ENCODE measurements at places on chromosomes 5 and 9. TPM values are rescaled to one million over a fixed set of nuclear protein-coding genes. Genes with fewer than 3 reads are reported as not detected.

MAN2A1 gene
- 57.7 TPM for total RNA-seq

ZNF454 gene
- 2.2 TPM for total RNA-seq

FAM78A gene
- 4.0 TPM for total RNA-seq

NR4A3 gene
- 12.8 TPM for total RNA-seq

PCDHGB5 gene
- total RNA-seq, result 11.7 TPM

HSPB3 gene
- 1.5 TPM for total RNA-seq

ADAMTSL1 gene
- total RNA-seq, result 54.2 TPM

DNA sequence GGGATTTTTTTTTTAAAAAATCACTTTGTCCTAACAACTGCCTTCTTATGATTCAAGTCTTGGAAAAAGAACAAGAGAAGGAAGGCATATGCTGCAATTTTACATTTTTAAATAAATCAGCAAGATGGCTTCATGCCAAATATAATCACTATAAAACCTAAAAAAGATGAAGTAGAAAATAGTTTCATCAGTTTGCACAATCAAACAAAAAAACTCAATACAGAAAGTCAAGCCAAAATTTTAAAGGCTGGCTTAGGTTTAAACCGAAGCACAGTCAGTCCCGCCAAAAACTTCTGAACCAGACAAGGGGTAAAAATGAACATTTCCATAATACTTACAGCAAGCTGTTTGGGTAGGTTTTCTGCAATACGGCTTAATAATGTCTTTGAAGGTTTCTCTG lies 57.3 kb downstream of the ZFR start:
- H3K27me3 ChIP-seq, result no peaks in the 10 kb centered on the region
- DNase-seq, result no peak
- peaks cover 2% of the 10 kb centered on the region for H3K36me3 ChIP-seq
- H3K27ac ChIP-seq, result no peak overlapping the region
- H3K4me1 ChIP-seq, result no peaks in the 10 kb centered on the region
- no peak overlapping the region for H3K4me3 ChIP-seq

DNA sequence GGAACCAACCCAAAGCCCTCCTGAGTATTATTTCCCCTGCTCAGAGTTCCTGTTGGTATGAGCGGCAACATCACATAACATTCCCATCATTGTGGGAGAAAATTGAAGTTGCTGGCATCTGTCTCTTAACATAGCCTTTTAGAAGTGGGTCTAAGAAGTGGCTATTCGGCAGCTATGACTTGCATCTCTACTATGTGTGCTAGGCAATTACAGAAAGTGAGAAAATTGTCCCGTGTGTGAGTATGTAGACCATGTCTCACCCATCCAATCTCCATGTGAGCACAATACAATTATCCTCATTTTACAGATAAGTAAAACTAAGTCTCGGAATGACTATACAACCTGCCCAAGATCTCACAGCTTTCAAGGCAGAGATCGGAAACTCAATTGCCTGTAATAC lies 239.4 kb upstream of the ZNF462 start:
- no peak overlapping the region for H3K4me3 ChIP-seq
- H3K27ac ChIP-seq, result no peak overlapping the region
- no peaks in the 10 kb centered on the region for H3K27me3 ChIP-seq
- no peaks in the 10 kb centered on the region for H3K36me3 ChIP-seq

GRCh38 chr5:142117579-142118151 lies 9.1 kb downstream of the NDFIP1 start:
- no peak overlapping the region for H3K4me3 ChIP-seq
- DNase-seq, result no peak
- H3K27ac ChIP-seq, result no peak overlapping the region
- peaks cover 7% of the 10 kb centered on the region for H3K4me1 ChIP-seq

GRCh38 chr5:172832383-172833315 lies 1.4 kb upstream of the ERGIC1 start:
- DNase-seq, result peak; percentile 33
- no peaks in the 10 kb centered on the region for H3K27me3 ChIP-seq
- no peak overlapping the region for H3K27ac ChIP-seq
- no peaks in the 10 kb centered on the region for H3K4me1 ChIP-seq

GRCh38 chr9:136306211-136307208 lies 2.6 kb upstream of the CCDC187 start:
- no peak overlapping the region for H3K4me3 ChIP-seq
- H3K27me3 ChIP-seq, result no peaks in the 10 kb centered on the region
- no peaks in the 10 kb centered on the region for H3K4me1 ChIP-seq
- H3K27ac ChIP-seq, result no peak overlapping the region
- no peak for DNase-seq
- no peaks in the 10 kb centered on the region for H3K36me3 ChIP-seq

DNA sequence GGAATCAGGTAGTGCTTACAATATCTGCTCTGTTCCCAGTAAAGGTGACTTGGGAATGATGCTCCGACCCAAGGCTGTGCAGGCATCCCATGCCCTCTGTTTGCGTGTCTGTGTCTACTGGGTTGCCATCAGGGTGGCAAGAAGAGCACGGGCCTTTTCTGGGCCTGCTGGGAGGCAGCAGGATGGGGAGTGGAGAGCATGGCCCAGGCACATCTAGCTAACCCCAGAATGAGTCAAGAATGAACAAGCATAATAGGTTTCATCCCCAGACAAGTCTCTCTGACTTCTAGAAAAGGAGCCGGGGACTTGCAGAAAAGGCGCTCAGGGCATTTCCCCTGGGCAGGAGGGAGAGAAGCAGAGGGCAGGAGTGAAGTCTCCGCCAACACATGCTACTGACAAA lies 260.4 kb downstream of the IRX1 start:
- H3K27ac ChIP-seq, result no peak overlapping the region
- no peaks in the 10 kb centered on the region for H3K36me3 ChIP-seq
- no peak overlapping the region for H3K4me3 ChIP-seq

GRCh38 chr5:174145821-174146220 lies 100.3 kb downstream of the NSG2 start:
- H3K4me3 ChIP-seq, result no peak overlapping the region
- H3K27ac ChIP-seq, result no peak overlapping the region
- DNase-seq, result no peak
- H3K4me1 ChIP-seq, result no peaks in the 10 kb centered on the region
- H3K27me3 ChIP-seq, result no peaks in the 10 kb centered on the region

DNA sequence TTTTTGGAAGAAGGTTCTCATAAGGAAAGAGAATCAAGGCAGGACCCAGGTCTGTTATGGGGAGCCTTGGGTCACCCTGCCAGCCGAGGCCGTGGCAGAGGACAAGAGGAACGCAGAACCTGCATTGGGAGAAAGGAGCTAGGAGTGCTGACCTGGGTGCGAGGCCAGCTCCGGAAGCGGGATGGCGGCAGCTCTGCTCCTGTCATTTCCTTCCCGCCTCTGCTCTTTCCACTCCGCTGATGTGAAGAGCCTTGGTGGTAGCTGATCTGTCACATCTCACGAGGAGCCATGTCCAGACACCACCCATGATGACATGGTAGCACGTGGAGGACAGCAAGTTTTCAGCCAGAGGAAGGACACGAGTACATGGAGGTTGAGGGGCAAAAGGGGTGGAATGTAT lies 109.5 kb upstream of the COL5A1 start:
- H3K4me3 ChIP-seq, result no peak overlapping the region
- H3K4me1 ChIP-seq, result no peaks in the 10 kb centered on the region
- H3K27ac ChIP-seq, result no peak overlapping the region
- no peaks in the 10 kb centered on the region for H3K36me3 ChIP-seq
- no peaks in the 10 kb centered on the region for H3K27me3 ChIP-seq
- no peak for DNase-seq

DNA sequence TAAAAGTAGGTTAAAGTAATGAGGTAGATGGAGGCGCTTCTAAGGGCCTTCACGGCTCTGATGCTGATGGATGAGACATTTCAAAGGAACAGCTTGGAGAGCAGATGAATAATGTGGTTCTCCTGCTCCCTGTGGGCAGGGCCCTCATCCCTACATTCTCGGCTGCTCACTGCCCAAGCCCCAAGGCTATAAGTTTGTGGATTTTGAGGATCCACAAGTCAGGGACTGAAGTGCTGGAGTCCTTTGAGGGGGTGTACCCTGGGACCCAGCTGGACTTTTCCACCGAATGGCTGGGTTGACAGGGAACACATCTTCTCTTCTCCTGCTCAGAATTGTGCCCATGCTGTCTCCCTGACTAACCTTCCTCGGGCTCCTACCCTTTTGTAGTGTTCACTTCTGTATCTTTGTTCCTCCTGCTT lies 21.4 kb upstream of the CXCL14 start:
- DNase-seq, result no peak
- H3K27me3 ChIP-seq, result no peaks in the 10 kb centered on the region
- H3K36me3 ChIP-seq, result no peaks in the 10 kb centered on the region
- no peaks in the 10 kb centered on the region for H3K4me1 ChIP-seq
- H3K4me3 ChIP-seq, result no peak overlapping the region

- no peaks in the 10 kb centered on the region for H3K27me3 ChIP-seq
- no peaks in the 10 kb centered on the region for H3K36me3 ChIP-seq
- H3K27ac ChIP-seq, result no peak overlapping the region
Observed at GRCh38 chr9:69645488-69645887, 26.7 kb downstream of the APBA1 start.
